ENCODE measurements at places on chromosomes 11 and 22. TPM values are rescaled to one million over a fixed set of nuclear protein-coding genes. Genes with fewer than 3 reads are reported as not detected.
A peak's percentile ranks its signal among the peaks of the same experiment; 100 is the strongest.

GRCh38 chr11:2661173-2662023, 38.4 kb downstream of the KCNQ1OT1 start:
- no peaks in the 10 kb centered on the region for H3K4me1 ChIP-seq
- no peak for DNase-seq
- no peaks in the 10 kb centered on the region for H3K27me3 ChIP-seq
- no peak overlapping the region for H3K27ac ChIP-seq
- peaks cover 27% of the 10 kb centered on the region for H3K36me3 ChIP-seq
- H3K4me3 ChIP-seq: no peak overlapping the region

DNA sequence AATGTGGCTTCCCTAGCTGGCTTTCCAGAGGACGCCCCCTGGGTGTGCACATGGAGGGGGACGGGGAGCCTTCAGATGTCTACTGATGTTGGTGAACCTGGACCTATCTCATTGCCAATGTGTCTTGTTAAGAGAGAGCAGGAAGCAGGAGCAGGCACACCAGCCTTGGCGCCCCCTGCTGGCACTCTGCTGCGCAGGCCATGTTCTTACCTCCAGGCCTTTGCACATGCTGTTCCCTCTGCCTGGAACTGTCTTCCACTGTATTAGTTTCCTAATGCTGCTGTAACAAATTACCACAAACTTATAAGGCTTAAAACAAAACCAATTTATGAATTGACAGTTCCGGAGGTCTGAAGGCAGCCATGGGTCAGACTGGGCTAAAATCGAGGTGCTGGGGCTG, 23.6 kb upstream of the MN1 start:
- H3K4me1 ChIP-seq: no peaks in the 10 kb centered on the region
- DNase-seq: no peak
- no peak overlapping the region for H3K27ac ChIP-seq
- no peaks in the 10 kb centered on the region for H3K27me3 ChIP-seq

GRCh38 chr11:46050662-46051061, 70.6 kb downstream of the PHF21A start:
- H3K27me3 ChIP-seq: no peaks in the 10 kb centered on the region
- DNase-seq: no peak
- H3K4me1 ChIP-seq: peaks cover 12% of the 10 kb centered on the region
- no peaks in the 10 kb centered on the region for H3K36me3 ChIP-seq
- H3K27ac ChIP-seq: no peak overlapping the region
- H3K4me3 ChIP-seq: no peak overlapping the region

DNA sequence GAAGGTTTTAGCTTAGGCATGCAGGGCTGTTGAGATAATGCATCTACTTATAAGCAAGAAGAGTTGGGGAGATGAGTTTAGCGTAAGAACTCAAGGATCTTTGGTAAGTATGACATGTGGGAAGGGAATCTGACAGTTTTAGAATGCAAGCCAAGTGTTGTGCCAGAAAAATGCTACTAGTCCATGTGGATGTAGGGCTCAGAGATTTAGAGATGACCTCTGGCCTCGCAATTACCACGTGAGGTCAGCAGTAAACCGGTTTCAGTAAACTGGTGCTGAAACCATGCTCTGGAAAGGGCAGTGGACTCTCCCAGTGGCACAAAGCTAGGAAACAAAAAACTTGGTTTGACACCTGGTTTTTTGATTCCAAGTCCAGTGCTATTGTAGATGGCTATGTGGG, 18.9 kb downstream of the MRPL16 start:
- peaks cover 16% of the 10 kb centered on the region for H3K4me1 ChIP-seq
- no peaks in the 10 kb centered on the region for H3K27me3 ChIP-seq
- no peak overlapping the region for H3K27ac ChIP-seq
- DNase-seq: no peak
- H3K36me3 ChIP-seq: peaks cover 69% of the 10 kb centered on the region
- no peak overlapping the region for H3K4me3 ChIP-seq

DNA sequence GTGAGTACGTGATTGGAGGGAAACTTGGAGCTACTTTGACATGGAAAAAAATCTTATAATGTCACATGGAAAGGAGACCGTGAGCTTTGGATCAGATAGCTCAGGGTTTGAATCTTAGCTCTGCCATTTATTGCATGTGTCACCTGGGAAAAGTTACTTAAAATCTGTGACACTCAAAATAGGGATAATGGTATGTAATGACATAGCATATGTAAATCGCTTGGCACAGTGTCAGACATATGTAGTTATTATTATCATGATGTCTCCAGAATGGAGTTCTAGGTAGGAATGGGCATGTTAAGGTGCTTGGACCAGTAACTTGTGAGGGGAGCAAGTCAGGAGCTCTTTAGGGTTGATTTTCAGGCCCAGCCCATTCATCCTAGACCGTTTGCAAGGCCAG, 75.8 kb downstream of the GRIK4 start:
- no peak for DNase-seq
- no peak overlapping the region for H3K27ac ChIP-seq

DNA sequence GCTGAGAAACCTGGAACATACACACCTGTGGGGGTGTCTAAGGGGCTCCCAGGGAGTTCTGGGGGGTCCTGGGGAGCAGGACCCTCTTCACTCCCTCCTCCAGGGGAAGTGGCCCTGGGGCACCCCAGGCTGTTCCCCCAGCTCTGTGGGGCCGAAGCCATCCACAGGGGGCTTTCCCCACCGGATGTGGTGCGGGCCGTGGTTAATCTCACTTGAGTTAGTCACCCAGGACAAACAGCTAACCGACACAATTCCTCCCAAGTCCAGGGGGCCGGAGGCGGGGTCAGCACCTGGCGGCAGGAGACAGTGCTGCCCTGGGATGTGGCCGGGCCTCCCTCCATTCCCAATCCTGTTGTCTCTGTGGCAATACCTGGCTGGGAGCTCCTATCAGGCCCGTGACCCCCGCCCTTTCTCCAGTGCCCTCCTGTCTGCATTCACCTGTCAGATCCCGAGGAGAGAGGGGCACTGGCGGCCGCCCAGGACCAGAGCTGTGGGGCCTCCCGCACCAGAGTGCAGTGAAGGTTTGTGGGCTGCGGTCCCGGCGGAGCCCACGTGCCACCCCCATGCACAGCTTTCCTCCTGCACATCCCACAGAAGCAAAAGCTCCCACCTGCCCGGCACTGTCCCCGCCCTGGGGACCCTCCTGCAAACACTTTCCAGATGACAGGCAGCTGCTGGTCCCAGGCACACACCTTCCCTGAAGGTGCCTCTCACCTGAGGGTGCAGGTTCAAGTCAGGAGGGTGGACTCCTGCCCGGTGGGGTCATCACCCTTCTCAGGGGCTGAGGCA, 5.2 kb upstream of the MUC5AC start:
- peak; percentile 71 for DNase-seq
- H3K4me1 ChIP-seq: peaks cover 49% of the 10 kb centered on the region
- H3K4me3 ChIP-seq: no peak overlapping the region
- no peaks in the 10 kb centered on the region for H3K27me3 ChIP-seq

- DNase-seq: no peak
- H3K4me3 ChIP-seq: no peak overlapping the region
- H3K4me1 ChIP-seq: no peaks in the 10 kb centered on the region
- H3K27me3 ChIP-seq: no peaks in the 10 kb centered on the region
- H3K27ac ChIP-seq: no peak overlapping the region
Observed at GRCh38 chr22:27764722-27765236, 36.8 kb downstream of the MN1 start.

GRCh38 chr11:72576661-72577060, 97.6 kb downstream of the PDE2A start:
- no peaks in the 10 kb centered on the region for H3K36me3 ChIP-seq
- no peak overlapping the region for H3K4me3 ChIP-seq
- H3K27me3 ChIP-seq: no peaks in the 10 kb centered on the region
- no peaks in the 10 kb centered on the region for H3K4me1 ChIP-seq
- H3K27ac ChIP-seq: no peak overlapping the region

- DNase-seq: peak; percentile 82
- H3K27me3 ChIP-seq: no peaks in the 10 kb centered on the region
- H3K27ac ChIP-seq: no peak overlapping the region
- H3K36me3 ChIP-seq: no peaks in the 10 kb centered on the region
- H3K4me3 ChIP-seq: no peak overlapping the region
- H3K4me1 ChIP-seq: peaks cover 59% of the 10 kb centered on the region
Observed at GRCh38 chr11:83047515-83048225, 24.0 kb downstream of the RAB30 start.

- H3K27ac ChIP-seq: no peak overlapping the region
- H3K4me1 ChIP-seq: peaks cover 6% of the 10 kb centered on the region
- no peak overlapping the region for H3K4me3 ChIP-seq
- no peak for DNase-seq
- no peaks in the 10 kb centered on the region for H3K27me3 ChIP-seq
- H3K36me3 ChIP-seq: no peaks in the 10 kb centered on the region
Observed at GRCh38 chr11:46039990-46040389, 81.3 kb downstream of the PHF21A start.

DNA sequence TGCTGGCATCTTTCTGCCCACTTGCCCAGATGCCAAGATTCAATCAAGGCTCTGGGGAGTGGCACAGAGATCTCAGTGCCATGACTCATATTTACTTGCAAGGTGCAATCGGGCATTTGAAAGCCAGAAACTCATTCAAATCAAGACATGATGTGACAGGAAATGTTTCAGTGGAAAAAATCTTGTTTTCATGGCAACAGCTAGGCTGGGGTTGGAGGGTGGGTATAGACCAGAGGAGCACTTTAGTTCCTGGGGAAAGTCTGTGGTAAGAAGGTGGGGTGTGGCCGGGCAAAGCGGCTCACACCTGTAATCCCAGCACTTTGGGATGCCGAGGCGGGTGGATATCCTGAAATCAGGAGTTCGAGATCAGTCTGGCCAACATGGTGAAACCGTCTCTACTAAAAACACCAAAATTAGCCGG, 1.2 kb downstream of the MAJIN start:
- H3K27me3 ChIP-seq: peaks cover 28% of the 10 kb centered on the region
- no peaks in the 10 kb centered on the region for H3K36me3 ChIP-seq
- H3K27ac ChIP-seq: no peak overlapping the region
- 0 out of 2 replicates have a peak, but pooled peaks cover 3% of the 10 kb centered on the region for H3K4me1 ChIP-seq
- H3K4me3 ChIP-seq: no peak overlapping the region

DNA sequence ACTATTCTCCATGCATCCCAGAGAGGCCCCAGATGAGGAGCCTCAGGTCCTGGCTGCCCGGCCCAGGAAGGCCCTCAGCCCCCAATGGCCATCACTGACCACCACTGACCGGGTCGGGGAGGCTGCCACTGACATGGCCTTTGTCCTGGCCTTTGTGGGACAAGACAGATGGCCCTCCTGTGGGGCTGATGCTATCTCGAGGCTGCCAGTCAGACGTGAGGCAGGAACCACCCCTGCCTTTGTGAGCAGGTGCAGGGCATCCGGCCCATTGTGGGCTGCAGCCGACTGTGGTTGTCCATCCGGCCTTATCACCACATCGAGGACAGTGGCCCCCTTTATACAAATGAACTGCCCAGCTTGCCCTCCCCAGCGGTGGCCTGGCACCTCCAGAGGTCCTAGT, 5.5 kb downstream of the GP1BB start:
- no peak overlapping the region for H3K4me3 ChIP-seq
- H3K36me3 ChIP-seq: no peaks in the 10 kb centered on the region
- no peak for DNase-seq
- no peak overlapping the region for H3K27ac ChIP-seq

DNA sequence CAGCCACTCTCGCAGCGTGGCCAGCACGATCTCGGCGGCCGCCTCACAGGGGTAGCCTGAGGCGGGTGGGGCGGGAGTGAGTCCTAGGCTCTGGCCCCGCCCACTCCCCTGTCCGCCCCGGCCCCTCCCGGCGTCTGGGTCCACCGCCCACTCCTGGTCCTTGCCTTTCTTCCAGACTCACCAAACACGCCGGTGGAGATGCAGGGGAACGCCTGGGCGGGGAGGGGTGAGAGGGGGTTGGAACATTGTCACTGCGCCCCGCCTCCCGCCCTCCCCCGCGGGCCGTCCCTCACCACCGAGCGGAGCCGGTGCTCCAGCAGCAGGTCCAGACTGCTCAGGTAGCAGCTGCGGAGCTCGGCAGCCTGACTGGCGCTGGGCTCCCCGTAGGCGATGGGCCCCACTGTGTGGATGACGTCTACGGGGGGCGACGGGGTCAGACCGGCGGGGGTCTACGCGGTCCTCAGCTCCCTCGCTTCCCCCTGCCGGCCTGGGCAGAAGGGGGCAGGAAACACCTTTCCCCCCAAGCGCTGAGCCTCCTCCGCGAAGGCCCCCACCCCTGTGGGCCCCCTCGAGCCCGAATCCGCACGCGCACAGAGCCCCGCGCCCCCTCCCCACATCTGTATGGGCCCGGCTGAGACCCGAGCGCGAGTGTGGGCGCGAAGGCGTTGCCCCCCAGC, 13.2 kb downstream of the OTUB1 start:
- H3K27me3 ChIP-seq: no peaks in the 10 kb centered on the region
- no peak for DNase-seq

- DNase-seq: no peak
- H3K36me3 ChIP-seq: no peaks in the 10 kb centered on the region
- no peaks in the 10 kb centered on the region for H3K4me1 ChIP-seq
Observed at GRCh38 chr11:15577519-15577918, 462.8 kb downstream of the INSC start.

GRCh38 chr22:49882519-49883293, 29.1 kb downstream of the ZBED4 start:
- no peaks in the 10 kb centered on the region for H3K27me3 ChIP-seq
- H3K36me3 ChIP-seq: peaks cover 50% of the 10 kb centered on the region
- no peak for DNase-seq
- H3K27ac ChIP-seq: no peak overlapping the region
- H3K4me3 ChIP-seq: no peak overlapping the region

DNA sequence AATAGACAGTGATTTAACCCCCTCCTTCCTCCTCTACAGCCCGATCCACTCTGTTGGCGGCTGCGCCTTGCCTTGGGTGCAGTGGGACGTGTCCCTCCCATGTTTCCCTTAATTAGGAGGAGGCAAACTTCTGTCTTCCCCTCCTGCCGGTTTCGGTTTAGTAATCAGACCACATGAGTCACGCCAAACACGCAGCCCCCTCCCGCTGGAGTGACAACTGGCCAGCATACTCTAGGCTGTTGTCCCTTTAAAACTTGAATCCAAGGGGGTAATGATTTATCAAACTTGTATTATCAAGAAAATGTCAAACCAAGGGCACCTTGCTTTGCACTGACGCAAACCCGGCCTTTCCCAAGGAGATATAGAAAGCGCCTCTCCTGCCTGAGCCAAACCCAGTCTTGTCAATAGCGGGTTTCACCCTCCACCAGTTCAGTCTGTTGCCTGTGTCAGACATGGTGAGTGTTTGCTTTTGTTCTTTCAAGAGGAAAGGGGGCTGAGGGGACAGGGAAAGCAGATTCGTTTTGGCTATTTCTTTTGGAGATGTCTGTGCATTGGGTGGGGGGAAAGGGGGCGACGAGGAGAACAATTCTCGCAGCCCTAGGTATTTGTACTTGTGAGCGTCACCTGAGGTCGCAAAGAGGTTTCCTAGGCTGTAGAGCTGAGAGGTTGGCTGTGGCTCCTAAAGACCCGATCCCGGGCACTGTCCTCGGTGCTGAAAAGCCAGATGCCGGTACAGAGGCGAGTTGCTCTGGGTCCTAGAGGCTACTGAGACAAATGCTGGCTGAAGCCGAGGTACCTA, at the start of gene SLC6A5:
SLC6A5 (plus strand) TSS at position 388 of the 799 bp plus-strand sequence; CDS start at position 453, 65 bp downstream.
- DNase-seq: no peak
- peaks cover 77% of the 10 kb centered on the region for H3K27me3 ChIP-seq
- H3K4me1 ChIP-seq: no peaks in the 10 kb centered on the region
- H3K36me3 ChIP-seq: no peaks in the 10 kb centered on the region
- H3K4me3 ChIP-seq: no peak within 1 kb of the TSS

GRCh38 chr11:14186046-14186775, 172.8 kb downstream of the RRAS2 start:
- H3K4me1 ChIP-seq: no peaks in the 10 kb centered on the region
- no peaks in the 10 kb centered on the region for H3K36me3 ChIP-seq
- H3K4me3 ChIP-seq: no peak overlapping the region
- no peak overlapping the region for H3K27ac ChIP-seq
- no peaks in the 10 kb centered on the region for H3K27me3 ChIP-seq

Gene MOGAT2
- total RNA-seq: not detected

Gene OR51I1
- not detected for total RNA-seq

Gene SYT13
- total RNA-seq: not detected

Gene APOA5
- total RNA-seq: not detected

Data from SJSA1 (cell line).